ENCODE measurements at places on chromosomes 2 and 18.

- DNase-seq = no peak
Measured at GRCh38 chr2:66930339-66931220, 466.6 kb upstream of the ETAA1 start.

DNA sequence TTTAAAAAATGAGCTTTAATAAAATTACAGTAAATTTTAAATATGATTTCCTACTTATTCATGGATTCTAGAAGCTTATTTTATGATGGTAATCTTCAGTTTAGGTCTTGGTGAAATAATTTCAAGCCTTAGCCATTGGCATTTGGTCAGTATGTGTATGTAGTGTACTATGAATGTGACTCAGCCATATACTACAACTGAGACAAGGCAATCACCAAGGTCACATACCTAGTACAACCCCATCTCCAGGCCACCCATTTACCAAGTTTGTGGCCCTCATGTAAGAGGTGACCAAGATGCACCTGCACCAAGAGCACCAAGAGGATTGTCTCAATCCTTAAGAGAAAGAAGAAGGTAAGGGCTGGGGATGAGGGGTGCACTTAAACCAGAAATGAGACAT is 54.8 kb upstream of the FRZB start:
- DNase-seq = no peak

GRCh38 chr2:74552914-74553811 is 579 bp downstream of the LOXL3 start:
- peak; percentile 32 for DNase-seq

DNA sequence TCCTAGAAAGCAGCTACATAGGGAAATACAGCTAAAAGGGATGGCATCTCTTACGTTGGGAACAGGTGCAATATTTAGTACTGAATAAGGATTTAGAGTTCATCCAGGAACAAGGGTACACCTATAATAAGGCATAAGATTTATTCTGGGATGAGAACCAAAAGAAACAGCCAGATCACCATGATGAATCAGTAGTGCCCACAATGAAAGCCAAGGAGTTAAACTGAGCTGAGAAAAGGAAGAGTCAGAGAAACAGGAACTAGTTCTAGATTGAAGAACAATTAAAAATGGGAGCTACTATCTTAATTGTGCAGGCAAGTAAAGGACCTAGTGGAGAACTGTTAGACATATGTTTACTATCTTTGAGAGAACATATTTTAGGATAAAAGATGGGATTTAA is 692.3 kb downstream of the LRP1B start:
- peak; percentile 1 for DNase-seq

DNA sequence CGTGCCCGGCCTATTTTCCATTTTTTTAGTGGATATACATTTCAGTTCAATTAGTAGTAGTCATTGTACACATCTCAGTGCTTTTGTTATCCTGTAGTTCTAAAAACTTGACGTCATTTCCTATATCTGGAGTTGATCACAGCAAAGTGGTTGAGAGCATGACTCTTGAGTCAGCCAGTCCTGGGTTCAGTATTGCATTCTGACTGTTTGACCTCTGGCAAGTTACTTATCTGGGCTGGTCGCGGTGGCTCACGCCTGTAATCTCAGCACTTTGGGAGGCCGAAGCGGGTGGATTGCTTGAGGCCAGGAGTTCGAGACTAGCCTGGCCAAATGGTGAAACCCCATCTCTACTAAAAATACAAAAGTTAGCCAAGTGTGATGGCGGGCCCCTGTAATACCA is 50.4 kb upstream of the PPM1B start:
- peak; percentile 54 for DNase-seq

DNA sequence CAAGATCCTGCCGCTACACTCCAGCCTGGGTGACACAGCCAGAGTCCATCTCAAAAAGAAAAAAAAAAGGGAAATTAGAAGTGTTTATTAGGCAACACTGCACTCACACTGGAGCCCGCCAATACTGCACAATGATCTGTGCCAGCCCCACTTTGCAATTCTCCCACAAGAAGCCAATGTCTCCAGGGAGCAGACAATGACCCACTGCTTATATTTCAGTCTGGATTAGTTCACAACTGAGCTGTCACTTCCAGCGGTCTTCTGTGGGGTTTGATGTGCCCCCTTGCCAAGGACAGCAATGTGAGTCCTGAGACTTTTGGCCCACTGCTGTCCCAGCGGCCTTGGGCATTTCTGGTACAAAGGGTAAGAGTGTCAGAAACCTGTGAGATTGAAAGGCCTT is 85.6 kb upstream of the PPM1B start:
- DNase-seq = no peak

GRCh38 chr2:67880291-67880761 is 182.5 kb downstream of the C1D start:
- peak; percentile 41 for DNase-seq

DNA sequence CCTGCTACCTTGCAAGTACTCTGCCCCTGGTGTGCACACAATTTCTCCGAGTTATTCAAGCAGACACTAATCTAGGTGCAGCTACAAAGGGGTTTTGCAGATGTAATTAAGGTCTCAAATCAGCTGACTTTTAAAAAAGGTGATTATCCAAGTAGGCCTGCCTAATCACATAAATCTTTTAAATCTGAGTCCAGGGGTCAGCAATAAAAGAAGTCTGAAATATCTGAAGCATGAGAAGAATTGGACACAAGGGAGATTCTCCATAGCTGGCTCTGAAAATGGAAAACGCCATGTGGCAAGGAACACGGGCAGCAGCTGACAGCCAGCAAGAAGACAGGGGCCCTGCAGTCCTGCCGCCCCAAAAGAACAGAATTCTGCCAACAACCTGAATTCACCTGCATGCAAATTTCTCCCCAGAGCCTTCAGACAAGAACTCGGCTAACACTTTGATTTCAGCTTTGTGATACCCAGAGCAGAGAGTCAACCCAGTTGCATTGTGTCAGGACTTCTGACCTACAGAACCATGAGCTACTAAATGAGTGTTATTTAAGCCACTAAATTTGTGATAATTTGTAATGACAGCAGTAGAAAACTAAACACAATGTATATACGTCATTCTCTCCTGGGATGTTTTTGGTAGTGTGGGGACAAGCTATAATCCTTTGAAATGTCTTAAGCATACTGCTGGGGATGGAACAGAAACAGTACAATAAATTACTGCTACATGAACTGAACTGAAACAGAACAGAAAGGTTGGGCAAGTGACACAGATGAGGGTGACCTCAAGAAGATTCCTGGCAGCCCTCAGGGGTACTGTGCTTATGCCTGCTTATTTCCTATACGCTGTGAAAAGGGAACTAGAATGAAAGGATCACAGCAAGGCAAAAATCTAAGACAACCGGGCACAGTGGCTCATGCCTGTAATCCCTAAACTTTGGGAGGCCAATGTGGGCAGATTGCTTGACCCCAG is 3.2 kb downstream of the INO80C start:
- no peak for DNase-seq
